ENCODE measurements at places on chromosomes 16 and 17. TPM values are rescaled to one million over a fixed set of nuclear protein-coding genes. Genes with fewer than 3 reads are reported as not detected.

DNA sequence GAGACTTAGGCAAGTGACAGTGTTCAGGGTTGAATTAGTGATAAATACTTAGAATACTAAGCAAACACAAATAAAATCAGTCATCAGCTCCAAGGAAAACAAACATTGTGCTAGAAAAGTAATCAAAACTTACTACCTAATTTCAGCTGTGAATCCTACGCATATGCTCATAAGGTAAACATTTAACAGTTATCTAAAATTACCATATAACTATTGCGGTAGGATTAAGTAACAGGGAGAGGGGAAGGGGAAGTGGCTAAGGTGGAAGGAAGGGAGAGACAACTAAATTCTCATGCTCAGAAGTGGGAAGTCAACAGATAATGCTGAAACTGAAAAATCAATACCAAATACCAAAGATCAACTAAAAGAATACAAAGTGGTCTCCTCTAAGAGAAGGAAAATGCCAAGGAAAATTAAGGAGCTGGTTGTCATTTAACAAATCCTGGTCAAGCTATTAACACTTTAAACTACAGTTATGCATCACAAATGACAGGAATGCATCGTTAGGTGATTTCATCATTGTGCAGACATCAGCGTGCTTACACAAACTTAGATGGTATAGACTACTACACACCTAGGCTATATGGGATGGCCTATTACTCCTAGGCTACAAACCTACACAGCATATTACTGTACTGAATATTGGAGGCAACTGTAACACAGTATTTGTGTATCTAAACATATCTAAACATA lies 20.0 kb downstream of the USP32 start:
- no peak overlapping the region for H3K4me3 ChIP-seq
- no peaks in the 10 kb centered on the region for H3K27me3 ChIP-seq
- no peaks in the 10 kb centered on the region for H3K36me3 ChIP-seq
- no peak for DNase-seq
- peaks cover 11% of the 10 kb centered on the region for H3K4me1 ChIP-seq
- H3K27ac ChIP-seq = no peak overlapping the region

SLC38A8 gene
- total RNA-seq = not detected

- H3K36me3 ChIP-seq = no peaks in the 10 kb centered on the region
- no peak for DNase-seq
Measured at GRCh38 chr17:52147872-52148271, 10.6 kb downstream of the CA10 start.

ADAMTS18 gene
- total RNA-seq = 0.59 TPM

DNA sequence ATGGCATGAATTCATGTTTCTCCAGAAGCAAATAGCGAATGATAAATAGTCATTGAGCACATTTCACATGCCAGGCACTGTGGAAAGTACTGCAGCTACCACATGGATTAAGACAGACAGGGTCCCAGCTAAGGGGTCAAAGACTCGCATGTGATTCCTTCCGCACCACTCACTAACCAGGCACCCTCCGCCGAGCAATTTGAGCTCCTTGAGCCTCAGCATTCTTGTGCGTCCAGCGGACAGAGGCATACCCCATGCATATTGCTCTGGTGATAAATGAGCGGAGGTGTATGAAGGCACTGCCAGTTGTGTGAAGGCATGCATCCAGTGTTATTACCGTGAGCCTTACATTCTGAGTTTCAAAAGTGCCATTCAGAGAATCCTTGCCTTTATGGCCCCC lies 358.7 kb downstream of the HS3ST4 start:
- no peaks in the 10 kb centered on the region for H3K36me3 ChIP-seq
- DNase-seq = peak; percentile 47
- no peak overlapping the region for H3K4me3 ChIP-seq
- no peaks in the 10 kb centered on the region for H3K27me3 ChIP-seq
- H3K27ac ChIP-seq = no peak overlapping the region

- peak overlapping the region; percentile 95 for H3K4me3 ChIP-seq
- peaks cover 21% of the 10 kb centered on the region for H3K36me3 ChIP-seq
Measured at GRCh38 chr17:44948315-44948795, 782 bp upstream of the KIF18B start.

- no peaks in the 10 kb centered on the region for H3K36me3 ChIP-seq
- H3K27me3 ChIP-seq = peaks cover 8% of the 10 kb centered on the region
- peaks cover 14% of the 10 kb centered on the region for H3K4me1 ChIP-seq
- H3K4me3 ChIP-seq = no peak overlapping the region
Measured at GRCh38 chr16:2795395-2796143, 2.7 kb upstream of the PRSS41 start.

GRCh38 chr16:85523602-85524364 lies 89.3 kb upstream of the GSE1 start:
- peaks cover 39% of the 10 kb centered on the region for H3K4me1 ChIP-seq
- no peaks in the 10 kb centered on the region for H3K27me3 ChIP-seq
- no peaks in the 10 kb centered on the region for H3K36me3 ChIP-seq
- H3K27ac ChIP-seq = no peak overlapping the region
- no peak overlapping the region for H3K4me3 ChIP-seq

DNA sequence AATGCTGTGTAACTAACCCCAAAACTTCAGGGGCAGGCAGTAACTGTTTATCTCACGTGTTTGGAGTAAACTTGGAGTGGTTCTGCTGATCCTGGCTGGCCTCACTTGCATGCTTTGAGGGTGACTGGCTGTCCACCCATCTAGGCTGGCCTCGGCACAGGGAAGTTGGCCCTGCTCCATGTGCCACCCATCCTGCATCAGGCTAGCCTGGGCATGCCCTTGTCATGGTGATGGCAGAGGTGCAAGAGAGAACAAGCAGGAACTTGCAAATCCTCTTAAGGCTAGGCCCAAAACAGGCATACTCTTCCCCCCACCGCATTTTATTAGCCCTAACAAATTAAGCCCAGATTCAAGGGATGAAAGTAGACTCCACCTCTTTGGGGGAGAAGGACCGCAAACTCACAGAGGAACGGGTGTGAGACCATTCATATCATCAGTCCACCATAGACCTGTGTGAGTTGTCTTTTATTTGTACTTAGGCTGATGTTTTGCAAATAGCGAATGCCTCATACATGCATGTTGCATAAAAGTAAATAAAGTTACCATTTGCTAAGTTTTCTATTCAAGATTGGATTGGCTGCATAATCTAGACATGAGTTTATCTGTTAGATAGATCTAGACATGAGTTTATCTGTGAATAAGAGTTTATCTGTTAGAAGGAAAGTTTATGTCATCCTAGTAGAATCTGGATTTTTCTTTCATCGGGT lies 221.0 kb downstream of the CCDC182 start:
- DNase-seq = no peak
- H3K27me3 ChIP-seq = no peaks in the 10 kb centered on the region
- no peaks in the 10 kb centered on the region for H3K36me3 ChIP-seq
- no peak overlapping the region for H3K4me3 ChIP-seq
- H3K4me1 ChIP-seq = peaks cover 59% of the 10 kb centered on the region

EVPLL gene
- not detected for total RNA-seq

GRCh38 chr17:278055-278675 lies 74.4 kb downstream of the RPH3AL start:
- no peaks in the 10 kb centered on the region for H3K27me3 ChIP-seq
- no peak for DNase-seq
- no peak overlapping the region for H3K27ac ChIP-seq
- no peaks in the 10 kb centered on the region for H3K4me1 ChIP-seq
- H3K36me3 ChIP-seq = no peaks in the 10 kb centered on the region

DNA sequence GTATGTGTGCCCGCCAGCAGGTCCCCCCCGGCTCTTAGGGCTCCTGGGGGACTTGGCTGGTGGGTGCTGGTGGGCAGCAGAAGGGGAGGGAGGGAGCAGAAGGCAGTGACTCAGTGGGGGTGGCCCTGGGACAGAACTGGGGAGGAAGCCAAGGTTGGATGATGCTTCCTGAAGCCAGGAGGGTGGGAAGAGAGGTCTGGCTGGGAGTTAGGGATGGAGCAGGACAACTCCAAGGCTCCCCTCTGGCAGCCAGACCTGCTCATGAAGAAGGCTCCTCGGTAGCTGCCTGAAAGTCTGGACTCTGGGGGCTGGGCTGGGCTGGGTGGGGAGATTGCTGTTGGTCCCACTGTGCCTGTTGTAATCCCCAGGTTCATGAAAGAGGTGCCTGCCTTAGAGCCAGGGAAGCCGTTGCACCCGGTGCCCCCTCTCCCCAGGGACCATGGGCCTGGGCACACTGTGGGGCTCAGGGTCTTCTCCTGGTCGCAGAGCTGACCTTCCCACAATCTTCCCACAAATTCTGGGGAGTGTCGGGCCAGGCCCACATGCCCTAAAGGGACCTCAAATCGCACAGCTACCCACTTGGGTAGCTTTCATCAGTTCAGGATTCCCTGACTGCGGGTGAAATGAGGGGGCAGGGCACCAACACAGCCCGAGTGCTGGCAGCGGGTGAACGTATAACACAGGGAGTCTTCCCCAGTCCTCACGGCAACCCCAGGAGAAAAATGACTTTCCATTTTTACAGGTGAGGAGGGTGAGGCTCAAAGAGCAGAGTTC lies 1.1 kb upstream of the PLEKHG4 start:
- no peak overlapping the region for H3K27ac ChIP-seq
- no peaks in the 10 kb centered on the region for H3K36me3 ChIP-seq
- H3K27me3 ChIP-seq = peaks cover 23% of the 10 kb centered on the region
- peak overlapping the region; percentile 54 for H3K4me3 ChIP-seq
- H3K4me1 ChIP-seq = no peaks in the 10 kb centered on the region
- no peak for DNase-seq

PRDM7 gene
- total RNA-seq = not detected

DNA sequence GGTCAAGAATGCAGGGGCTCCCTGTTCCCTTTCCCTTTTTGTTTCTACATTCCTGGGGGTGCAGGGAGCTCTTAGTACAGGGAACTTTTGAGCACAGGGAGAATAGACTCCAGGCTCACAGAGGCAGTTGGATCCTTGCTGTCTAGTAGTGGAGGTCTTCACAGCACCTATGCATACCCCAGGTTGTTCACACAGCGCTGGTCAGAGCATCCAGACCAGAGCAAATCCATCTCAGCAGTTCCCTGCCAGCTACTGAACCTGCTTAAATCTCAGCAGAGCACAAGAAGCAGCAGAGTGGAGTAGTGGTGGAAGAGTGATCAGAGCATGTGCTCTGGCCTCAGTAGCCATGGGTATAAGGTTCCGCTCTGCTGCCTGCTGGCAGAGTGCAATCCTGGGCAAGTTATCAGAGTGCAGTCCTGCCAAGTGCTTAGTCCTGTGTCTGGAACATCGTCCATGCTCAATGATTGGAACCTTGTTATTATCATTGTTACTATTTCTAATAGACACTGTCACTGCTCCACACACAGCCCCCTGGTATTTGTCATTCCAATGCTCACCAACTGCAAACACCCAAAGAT lies 220.4 kb downstream of the CBLN1 start:
- peaks cover 9% of the 10 kb centered on the region for H3K4me1 ChIP-seq
- H3K36me3 ChIP-seq = no peaks in the 10 kb centered on the region
- no peak overlapping the region for H3K4me3 ChIP-seq
- H3K27me3 ChIP-seq = no peaks in the 10 kb centered on the region
- no peak overlapping the region for H3K27ac ChIP-seq

DNA sequence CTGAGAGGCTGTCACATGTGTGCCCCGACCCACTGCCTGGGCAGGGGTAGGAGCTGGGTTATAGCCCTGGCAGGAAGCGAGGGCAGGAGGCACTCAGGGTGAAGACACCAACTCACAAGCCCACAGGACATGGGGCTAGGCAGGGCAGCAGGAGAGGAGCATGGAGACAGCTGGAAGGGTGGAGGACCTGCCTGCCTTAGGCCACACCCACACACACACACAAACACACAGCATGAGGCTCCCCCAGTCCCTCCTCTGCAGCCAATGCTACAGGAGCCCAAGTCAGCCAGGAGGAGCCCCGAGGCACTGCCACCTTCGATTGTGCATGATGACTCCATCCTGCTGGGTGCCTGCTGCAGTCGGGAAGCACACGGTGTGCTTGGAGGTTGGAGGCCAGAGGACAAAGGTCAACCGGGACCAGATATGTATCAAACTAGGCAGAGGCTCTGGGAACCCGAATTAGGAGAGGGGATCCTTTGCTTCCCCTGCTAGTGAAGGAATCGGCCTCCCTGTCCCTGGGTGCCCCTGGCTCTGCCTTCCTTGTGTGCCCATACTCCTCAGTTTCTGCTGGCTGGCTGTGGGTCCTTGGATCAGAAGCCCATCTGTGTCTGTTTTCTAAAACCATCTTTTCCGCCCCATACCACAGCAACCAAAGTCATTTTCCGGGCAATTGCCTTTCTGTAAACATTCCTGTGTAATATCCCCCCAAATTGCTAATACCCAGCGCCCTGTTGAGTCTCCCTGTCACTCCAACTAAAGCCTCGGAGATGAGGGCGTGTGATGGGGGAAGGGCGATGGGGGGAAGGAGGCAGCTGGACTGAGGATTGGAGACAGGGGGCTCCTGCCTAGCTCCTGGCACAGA lies 20.5 kb downstream of the SRCIN1 start:
- H3K27ac ChIP-seq = no peak overlapping the region
- DNase-seq = peak; percentile 61
- H3K27me3 ChIP-seq = peaks cover 9% of the 10 kb centered on the region
- H3K36me3 ChIP-seq = no peaks in the 10 kb centered on the region
- H3K4me1 ChIP-seq = peaks cover 64% of the 10 kb centered on the region

DNA sequence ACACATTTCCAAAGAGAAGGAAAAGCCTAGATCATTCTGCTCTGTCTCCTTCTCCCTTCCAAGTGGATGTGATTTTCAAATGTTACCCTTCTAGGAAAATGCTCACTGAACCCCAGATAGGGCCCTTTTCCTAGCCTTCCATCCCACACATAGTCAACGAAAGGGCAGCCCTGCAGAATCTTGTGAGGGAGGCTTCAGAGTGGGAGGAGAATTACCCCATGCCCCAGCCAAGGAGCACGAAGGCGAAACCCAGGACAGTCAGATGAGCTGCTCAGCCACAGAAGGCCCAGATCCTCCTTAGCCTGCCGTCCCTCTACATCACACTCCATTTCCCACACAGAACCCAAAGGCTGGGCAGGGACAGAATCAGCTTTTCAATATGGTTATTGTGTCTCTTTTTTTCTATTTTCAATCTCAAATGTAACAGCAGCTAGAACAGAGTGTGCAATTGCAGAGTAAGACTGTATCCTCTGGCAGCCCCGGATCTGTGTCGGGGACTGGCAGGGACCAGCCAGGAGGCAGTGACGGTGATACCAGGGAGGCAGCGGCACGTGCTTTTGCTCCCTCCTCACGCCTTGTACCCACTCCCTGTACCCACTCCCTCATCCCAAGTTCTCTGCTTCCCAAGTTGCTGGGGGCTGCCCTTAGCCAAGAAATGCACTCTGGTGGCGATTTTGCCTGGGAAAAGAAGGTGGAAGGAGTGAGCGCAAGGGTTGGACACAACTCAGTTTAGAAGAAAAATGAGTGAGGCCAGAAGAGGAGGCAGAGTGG lies 3.7 kb upstream of the SDK2 start:
- no peak for DNase-seq
- H3K4me1 ChIP-seq = peaks cover 21% of the 10 kb centered on the region
- H3K27ac ChIP-seq = no peak overlapping the region

ACSM2A gene
- not detected for total RNA-seq

- no peaks in the 10 kb centered on the region for H3K4me1 ChIP-seq
- H3K27ac ChIP-seq = no peak overlapping the region
- H3K27me3 ChIP-seq = peaks cover 100% of the 10 kb centered on the region
Measured at GRCh38 chr16:56625943-56626654, 518 bp downstream of the MT1E start.

Measured in neural progenitor cell (in vitro differentiated cells).